ENCODE measurements at places on chromosomes 1 and 21.

DNA sequence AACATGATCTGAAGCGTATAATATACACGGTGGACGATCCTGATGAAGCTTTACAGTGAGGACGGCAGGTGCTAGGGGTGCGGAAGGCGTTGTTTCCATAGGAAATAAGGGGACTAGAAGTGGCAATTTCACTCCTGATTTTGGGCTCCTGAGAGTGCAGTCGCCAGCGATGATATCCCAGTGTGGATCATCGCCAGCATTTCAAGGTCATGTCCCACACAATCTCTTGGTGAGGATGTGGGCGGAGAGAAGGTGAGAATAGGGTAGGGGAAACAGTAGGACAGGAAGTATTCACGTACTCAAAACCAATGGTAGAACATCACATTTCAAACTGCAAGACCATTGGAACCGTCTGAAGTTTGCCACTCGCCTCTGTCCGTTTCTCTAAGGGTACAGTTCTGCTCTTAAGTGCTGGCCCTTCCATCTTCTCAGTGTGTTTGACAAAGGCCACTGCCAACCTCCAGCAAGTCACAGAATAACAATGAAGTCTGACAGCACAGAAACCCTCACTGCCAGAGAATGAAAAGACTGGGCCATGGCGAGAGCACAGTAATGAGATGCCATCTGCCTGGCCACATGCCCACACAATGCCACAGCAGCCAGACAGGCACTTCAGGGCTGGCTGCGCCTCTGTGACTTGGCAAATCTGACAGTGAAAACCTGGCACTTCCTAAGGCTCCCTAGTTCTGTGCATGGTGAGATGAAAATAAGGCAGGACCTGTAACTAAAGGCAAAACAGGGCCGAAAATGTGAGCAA is 27.9 kb downstream of the PCSK9 start:
- DNase-seq, result no peak

- DNase-seq, result peak; percentile 67
Measured at GRCh38 chr1:212950243-212951125, at the start of gene VASH2. VASH2 (plus strand) TSS chr1:212950541; CDS start chr1:212951543, 1,002 bp downstream.

- peak; percentile 14 for DNase-seq
Measured at GRCh38 chr1:62391369-62391971, 45.4 kb upstream of the USP1 start.

- peak; percentile 33 for DNase-seq
Measured at GRCh38 chr21:34367320-34367935, 3.6 kb downstream of the KCNE2 start.

- no peak for DNase-seq
Measured at GRCh38 chr1:3795453-3796214, 664 bp downstream of the LRRC47 start.

DNA sequence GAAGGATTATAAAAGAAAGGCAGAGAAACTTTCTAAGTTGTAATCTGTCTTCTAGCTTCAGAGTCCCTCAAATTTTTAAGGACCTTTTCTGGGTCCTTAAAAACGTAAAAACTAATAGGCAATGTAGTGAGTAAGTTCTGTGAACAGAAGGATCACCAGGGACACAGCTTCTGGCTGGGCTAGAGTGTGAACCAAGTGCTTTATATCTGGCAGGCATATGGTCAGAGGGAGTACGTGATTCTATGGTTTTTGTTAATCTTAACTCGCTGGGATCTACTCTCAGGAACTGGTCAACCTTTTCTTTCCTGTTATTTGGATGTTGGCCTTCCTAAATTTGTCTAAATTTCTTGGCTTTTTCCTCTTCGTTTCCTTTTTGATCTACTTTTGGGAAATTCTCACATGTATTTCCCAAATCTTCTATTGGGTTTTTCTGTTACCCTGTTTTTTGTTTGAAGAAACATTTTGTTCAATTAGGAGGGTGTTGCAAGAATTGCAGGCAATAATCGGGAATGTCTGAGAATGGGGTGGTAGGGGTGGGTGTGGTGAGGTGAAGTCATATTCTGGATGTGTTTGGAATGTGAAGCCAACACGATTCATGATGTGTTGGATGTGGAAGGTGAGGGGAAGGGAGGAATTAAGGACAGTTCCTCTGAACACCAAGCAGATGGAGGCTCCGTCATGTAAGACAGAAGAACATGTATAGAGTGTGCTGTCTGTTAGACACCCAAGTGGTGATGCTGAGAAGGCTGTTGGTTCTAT is 193.2 kb downstream of the FMN2 start:
- DNase-seq, result no peak

- no peak for DNase-seq
Measured at GRCh38 chr21:44519346-44520325, 20.4 kb downstream of the KRTAP10-1 start.

- DNase-seq, result no peak
Measured at GRCh38 chr1:206445911-206446356, 24.3 kb upstream of the IKBKE start.

- DNase-seq, result no peak
Measured at GRCh38 chr21:38306433-38307141, 49.8 kb downstream of the KCNJ15 start.

GRCh38 chr1:93595743-93596142 is 85.9 kb downstream of the BCAR3 start:
- DNase-seq, result no peak

DNA sequence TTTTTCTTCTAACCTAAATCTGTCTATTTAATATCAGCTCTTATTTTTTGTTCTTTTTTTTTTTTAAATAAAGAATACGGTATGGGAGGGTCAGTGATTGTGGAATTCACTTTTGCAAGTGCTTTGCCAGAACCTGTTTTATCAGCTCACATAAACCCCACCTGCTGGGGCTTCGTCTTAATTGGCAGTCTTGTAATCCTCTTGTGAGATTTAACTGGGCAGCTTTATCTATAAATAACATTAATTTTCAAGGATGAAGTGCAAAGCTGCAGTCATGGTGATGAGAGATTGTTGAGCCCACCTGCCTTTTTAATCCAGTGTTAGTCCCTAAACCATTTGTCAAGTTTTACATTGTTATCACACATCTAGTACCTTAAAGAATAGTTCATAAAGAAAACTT is 18.2 kb upstream of the PDC start:
- DNase-seq, result no peak

GRCh38 chr1:221759436-221759835 is 17.5 kb upstream of the DUSP10 start:
- DNase-seq, result no peak

DNA sequence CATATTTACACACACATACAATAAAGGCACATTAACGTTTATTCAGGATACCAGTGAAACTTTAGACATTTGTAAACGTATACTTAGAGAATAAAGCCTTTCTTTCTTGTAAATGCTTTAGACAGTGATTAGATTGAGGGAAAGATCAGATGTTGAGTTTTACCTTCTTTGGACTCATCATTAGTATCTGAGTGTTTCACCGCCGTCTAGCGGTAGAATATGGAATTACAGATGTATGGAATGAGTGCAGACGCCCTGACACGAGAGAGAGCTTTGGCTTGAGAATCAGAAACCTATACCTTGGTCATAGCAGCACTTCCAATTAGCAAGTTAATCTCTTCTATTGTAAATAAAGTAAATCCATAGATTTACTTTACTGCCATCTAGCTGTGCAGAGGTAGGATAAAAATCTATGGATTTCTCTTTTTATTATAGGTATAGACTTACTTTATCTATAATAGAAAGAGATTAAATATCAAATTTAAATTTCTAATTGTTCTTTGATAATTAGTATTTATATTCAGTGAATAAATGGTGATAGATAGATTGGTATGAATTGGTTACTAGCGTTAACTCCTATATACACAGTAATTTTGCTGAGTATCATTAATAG is 12.6 kb downstream of the FLG2 start:
- peak; percentile 10 for DNase-seq

- DNase-seq, result no peak
Measured at GRCh38 chr1:230408971-230409370, 17.2 kb downstream of the PGBD5 start.

DNA sequence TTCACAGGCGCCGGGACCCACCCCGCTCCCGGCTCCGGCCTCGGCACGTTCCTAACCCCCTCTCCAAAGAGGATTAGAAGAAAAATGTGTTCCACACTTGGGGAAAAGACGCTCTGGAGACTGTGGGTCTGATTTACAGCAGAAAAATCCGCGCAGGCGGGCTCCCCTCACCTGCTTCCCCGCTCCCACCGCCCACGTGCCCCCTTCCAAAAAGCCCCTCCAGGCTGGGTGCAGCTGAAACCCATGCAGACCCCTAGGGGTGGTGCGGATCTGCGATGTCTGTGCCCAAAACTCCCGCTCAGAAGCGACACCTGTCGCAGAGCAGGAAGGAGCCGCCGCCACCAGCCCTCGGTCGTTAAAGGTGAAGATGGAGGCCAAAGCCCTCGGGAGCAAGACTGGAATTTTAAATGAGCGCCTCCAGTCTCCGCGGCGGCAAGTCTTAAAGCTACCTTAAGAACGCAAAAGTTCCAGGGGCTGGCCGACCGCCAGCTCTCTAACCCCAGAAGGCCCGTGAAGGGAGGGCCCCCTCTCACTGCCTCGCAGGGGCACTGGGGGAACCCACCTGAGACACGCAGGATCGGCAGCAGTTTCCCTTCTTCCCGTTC is 688 bp upstream of the CHD5 start:
- DNase-seq, result no peak

DNA sequence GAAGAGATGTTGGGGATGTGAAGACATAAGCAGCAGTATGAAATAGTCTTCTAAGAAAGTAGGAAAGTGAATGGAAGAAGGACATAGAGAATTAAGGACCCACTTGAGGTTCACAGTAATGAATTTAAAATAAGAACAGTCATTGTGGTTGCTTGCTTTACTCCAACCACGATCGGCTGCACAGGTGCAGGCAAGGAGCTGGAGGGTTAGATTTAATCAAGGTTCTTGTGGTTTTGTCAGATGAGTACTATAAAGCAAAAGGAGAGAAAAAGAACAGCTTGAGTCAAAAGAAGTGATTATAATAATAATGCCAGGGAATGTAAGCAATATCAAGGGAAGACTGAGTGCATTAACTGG is 46.1 kb upstream of the RBM34 start:
- peak; percentile 53 for DNase-seq

GRCh38 chr1:30014031-30014430 is 709.4 kb downstream of the MATN1 start:
- no peak for DNase-seq

- DNase-seq, result no peak
Measured at GRCh38 chr21:39346206-39346605, 2.7 kb downstream of the HMGN1 start.

GRCh38 chr1:236786453-236786852 is 8.6 kb upstream of the MTR start:
- no peak for DNase-seq

GRCh38 chr1:77639056-77639455 is 43.4 kb downstream of the ZZZ3 start:
- DNase-seq, result no peak
